Upper lobe of left lung (tissue), 6 donors: ENCODE measurements at places on chromosomes 6 and 20. TPM values are rescaled to one million over a fixed set of nuclear protein-coding genes. Genes with fewer than 3 reads are reported as not detected.

The ADGRB3 gene
- total RNA-seq, result 7.3 TPM

The MCM3 gene
- total RNA-seq, result 20.4 TPM

The RAET1L gene
- total RNA-seq, result not detected

The RAB23 gene
- 9.8 TPM for total RNA-seq

The DEF6 gene
- total RNA-seq, result 14.9 TPM

The KIAA0408 gene
- 35.0 TPM for total RNA-seq

The THBD gene
- total RNA-seq, result 146 TPM

The MAP7 gene
- 24.0 TPM for total RNA-seq

The MUCL3 gene
- 3.0 TPM for total RNA-seq

The EPB41L2 gene
- total RNA-seq, result 68.7 TPM

- H3K27me3 ChIP-seq, result no peaks in the 10 kb centered on the region
- no peaks in the 10 kb centered on the region for H3K4me1 ChIP-seq
- no peaks in the 10 kb centered on the region for H3K36me3 ChIP-seq
- no peak overlapping the region for H3K4me3 ChIP-seq
- no peak overlapping the region for H3K27ac ChIP-seq
These were observed 19.2 kb upstream of the SSR1 start for GRCh38 chr6:7332090-7332745.

- no peak overlapping the region for H3K4me3 ChIP-seq
- H3K4me1 ChIP-seq, result no peaks in the 10 kb centered on the region
These were observed 553.1 kb upstream of the MAN1A1 start for GRCh38 chr6:119902681-119903080.

- H3K27ac ChIP-seq, result no peak overlapping the region
- no peak for DNase-seq
- no peaks in the 10 kb centered on the region for H3K36me3 ChIP-seq
- no peaks in the 10 kb centered on the region for H3K27me3 ChIP-seq
These were observed 28.3 kb downstream of the ZNF292 start for GRCh38 chr6:87183687-87184086.

- H3K4me1 ChIP-seq, result no peaks in the 10 kb centered on the region
- H3K27me3 ChIP-seq, result no peaks in the 10 kb centered on the region
- no peak for DNase-seq
- H3K4me3 ChIP-seq, result no peak overlapping the region
- H3K36me3 ChIP-seq, result no peaks in the 10 kb centered on the region
- no peak overlapping the region for H3K27ac ChIP-seq
These were observed 37.6 kb upstream of the PTPRK start for GRCh38 chr6:128558021-128558420.

- no peak overlapping the region for H3K27ac ChIP-seq
- DNase-seq, result no peak
- H3K4me1 ChIP-seq, result no peaks in the 10 kb centered on the region
These were observed 70.5 kb upstream of the FYN start for GRCh38 chr6:111943726-111944125.

GRCh38 chr6:169858935-169859351 is 107.5 kb downstream of the ERMARD start:
- DNase-seq, result no peak
- no peak overlapping the region for H3K27ac ChIP-seq
- H3K36me3 ChIP-seq, result no peaks in the 10 kb centered on the region
- no peak overlapping the region for H3K4me3 ChIP-seq
- peaks cover 28% of the 10 kb centered on the region for H3K4me1 ChIP-seq

GRCh38 chr6:29764422-29765196 is 41.4 kb downstream of the HLA-F start:
- H3K4me3 ChIP-seq, result no peak overlapping the region
- no peaks in the 10 kb centered on the region for H3K4me1 ChIP-seq
- no peaks in the 10 kb centered on the region for H3K36me3 ChIP-seq
- no peak for DNase-seq

DNA sequence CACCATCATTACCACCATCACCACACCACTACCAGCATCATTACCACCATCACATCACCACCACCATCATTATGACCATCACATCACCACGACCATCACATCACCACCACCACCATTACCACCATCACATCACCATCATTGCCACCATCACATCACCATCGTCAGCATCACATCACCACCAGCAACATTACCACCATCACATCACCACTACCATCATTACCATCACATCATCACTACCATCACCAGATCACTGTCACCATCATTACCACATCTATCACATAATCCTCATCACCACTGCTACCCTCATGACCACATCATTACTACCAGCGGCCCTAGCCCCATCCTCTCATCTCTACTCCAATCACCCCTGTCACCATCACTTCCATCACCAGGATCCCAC is 3.5 kb upstream of the SLC22A7 start:
- H3K36me3 ChIP-seq, result no peaks in the 10 kb centered on the region
- no peak overlapping the region for H3K27ac ChIP-seq
- H3K4me1 ChIP-seq, result no peaks in the 10 kb centered on the region
- no peak overlapping the region for H3K4me3 ChIP-seq
- no peaks in the 10 kb centered on the region for H3K27me3 ChIP-seq
- no peak for DNase-seq

DNA sequence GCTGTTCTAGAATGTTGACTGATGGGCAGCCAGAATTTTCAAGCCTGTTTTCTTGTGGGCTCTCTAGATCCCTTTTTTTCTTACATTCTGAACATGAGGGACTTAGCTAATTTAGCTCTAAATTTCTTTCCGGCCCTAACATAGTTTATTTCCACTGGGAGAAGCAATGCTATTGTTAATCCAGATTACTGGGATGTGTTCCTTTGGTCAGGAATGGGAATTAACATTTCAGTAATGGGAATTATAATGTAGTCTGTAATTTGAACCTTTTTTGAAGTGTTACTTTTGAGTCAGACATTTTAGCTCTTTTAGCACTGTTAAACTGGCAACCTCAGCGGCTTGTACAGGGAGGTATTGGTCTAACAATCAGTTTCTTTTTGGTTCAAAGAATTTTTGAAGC is 7.5 kb downstream of the ZFAND3 start:
- peaks cover 85% of the 10 kb centered on the region for H3K4me1 ChIP-seq
- DNase-seq, result no peak
- no peaks in the 10 kb centered on the region for H3K36me3 ChIP-seq

DNA sequence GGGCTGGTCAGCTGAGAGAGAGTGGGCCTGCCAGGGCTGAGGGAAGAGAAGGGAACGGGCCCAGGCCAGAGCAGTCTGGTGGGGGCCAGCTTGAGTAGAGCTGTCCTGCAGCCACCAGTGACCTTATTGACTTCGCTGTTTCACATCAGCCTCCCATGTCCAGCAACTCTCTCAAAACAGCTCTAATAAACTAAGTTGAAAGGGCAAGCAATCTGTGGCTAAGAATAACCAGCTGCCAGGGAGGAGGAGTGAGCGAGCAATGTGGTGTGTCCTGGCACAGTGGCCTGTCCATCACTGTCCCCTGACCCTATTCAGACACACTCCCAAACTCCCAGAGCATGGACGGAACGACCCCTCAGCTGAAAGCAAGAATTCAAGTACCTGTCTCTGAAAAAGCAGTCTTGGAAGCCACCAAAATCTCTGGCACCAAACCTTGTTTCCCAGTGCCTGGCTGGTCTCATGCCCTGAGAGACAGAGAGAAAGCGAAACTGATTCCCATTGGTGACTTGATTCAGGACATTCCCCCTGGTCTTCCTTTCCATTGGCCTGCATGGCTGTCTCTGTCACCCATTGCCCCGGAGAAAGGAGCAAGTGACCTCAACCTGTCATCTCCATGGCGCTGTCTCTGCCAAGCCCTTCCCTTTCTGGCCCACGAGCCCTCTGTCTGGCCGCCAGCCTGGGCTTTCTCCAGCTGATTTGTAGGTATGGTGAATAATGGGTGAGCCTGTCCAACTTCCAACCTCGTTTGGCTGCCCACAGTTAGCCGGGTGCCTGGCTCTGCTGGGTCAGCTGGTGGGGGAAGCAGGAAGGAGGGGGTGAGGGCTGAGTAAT is at the start of gene DDO:
DDO (minus strand) TSS at position 490 of the 831 bp plus-strand sequence. CDS start 2,113 bp downstream, outside the sequence.
- no peaks in the 10 kb centered on the region for H3K27me3 ChIP-seq
- H3K36me3 ChIP-seq, result no peaks in the 10 kb centered on the region
- peak; percentile 70 for DNase-seq
- peak within 1 kb of the TSS; percentile 85 for H3K27ac ChIP-seq
- H3K4me1 ChIP-seq, result peaks cover 7% of the 10 kb centered on the region

DNA sequence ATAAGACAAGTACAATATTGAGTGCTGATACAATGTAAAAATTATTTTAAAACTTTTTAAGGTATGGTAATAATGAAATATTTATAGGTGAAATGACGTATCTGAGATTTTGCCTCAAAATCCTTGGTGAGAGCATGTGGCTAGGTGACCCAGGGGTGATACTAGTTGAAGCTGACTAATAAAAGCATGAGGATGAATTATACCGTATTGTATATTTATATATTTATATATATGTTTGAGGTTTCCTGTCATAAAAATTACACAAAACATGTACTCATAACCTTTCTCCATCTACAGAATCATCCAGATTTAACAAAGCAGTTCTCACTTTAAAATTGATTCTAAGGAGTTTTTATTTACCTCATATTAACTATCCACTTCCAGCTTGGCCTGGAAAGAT is 358.1 kb downstream of the CDKAL1 start:
- no peak overlapping the region for H3K4me3 ChIP-seq
- no peaks in the 10 kb centered on the region for H3K4me1 ChIP-seq
- no peaks in the 10 kb centered on the region for H3K36me3 ChIP-seq
- H3K27me3 ChIP-seq, result no peaks in the 10 kb centered on the region
- DNase-seq, result no peak

GRCh38 chr20:10558635-10559187 is 115.1 kb downstream of the JAG1 start:
- no peak overlapping the region for H3K4me3 ChIP-seq

- no peaks in the 10 kb centered on the region for H3K27me3 ChIP-seq
- H3K27ac ChIP-seq, result no peak overlapping the region
- DNase-seq, result no peak
- H3K4me3 ChIP-seq, result no peak overlapping the region
- no peaks in the 10 kb centered on the region for H3K36me3 ChIP-seq
- no peaks in the 10 kb centered on the region for H3K4me1 ChIP-seq
These were observed 43.3 kb downstream of the SCP2D1 start for GRCh38 chr20:18856873-18857272.

DNA sequence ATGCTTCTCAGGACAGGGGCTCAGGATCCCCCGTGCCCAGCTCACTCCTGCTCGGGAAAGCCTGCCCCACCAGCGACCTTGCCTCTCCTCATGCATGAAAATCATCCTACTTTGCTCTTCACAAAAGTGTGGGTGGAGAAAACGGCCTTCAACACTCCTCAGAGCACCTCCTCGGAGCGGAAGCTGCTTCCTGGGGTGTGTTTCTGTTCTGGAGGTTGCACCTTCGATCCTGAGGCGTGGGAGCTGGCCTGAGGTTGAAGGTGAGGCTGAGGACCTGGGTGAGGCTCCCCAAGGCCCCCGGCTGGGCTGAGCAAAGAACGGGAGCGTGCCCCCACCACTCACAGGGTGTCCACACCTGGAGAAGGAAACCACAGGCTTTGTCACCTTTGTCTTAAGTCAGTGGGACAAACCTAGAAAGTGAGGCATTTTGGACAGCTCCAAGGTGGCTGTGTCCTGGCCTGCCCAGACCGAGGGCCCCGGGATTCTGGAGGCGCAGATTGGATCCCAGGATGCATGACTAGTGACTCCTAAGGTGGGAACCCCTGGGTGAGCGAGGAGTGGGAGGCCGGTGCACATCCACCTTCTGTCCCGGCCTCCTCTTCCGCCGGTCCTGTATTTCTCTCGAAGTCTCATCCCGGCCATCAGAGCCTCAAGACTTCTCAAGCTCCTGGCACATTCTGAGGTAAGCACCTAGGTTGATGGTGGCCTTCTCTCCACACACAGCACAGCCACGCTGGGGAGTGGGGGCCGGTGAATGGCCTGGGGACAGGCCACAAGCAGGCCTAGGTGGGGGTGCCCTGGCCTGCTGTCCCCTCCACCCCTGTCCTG is 104.7 kb downstream of the TMEM242 start:
- H3K4me1 ChIP-seq, result peaks cover 2% of the 10 kb centered on the region
- no peak overlapping the region for H3K27ac ChIP-seq
- DNase-seq, result no peak
- H3K27me3 ChIP-seq, result no peaks in the 10 kb centered on the region
- no peak overlapping the region for H3K4me3 ChIP-seq

DNA sequence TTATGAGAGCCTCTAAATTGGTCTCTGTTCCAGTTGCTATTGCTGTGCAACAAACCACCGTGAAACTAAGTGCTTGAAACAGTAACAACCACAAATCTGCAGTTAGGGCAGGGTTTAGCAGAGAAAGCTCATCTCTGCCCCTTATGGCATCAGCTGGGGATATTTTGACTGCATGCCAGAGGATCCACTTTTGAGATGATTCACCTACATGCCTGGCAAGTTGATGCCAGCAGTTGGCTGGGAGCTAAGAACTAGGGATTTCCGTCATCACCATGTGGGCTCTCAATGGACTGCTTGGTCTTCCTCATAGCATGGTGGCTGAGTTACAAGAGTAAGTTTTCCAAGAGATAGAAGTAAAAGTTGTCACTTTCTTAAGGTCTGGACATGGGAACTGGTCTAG is 35.1 kb downstream of the PLCB4 start:
- no peak overlapping the region for H3K4me3 ChIP-seq
- no peaks in the 10 kb centered on the region for H3K27me3 ChIP-seq
- H3K4me1 ChIP-seq, result no peaks in the 10 kb centered on the region
- no peak overlapping the region for H3K27ac ChIP-seq
- no peaks in the 10 kb centered on the region for H3K36me3 ChIP-seq

GRCh38 chr6:116166369-116166768 is 40.4 kb upstream of the COL10A1 start:
- no peaks in the 10 kb centered on the region for H3K4me1 ChIP-seq
- no peak overlapping the region for H3K27ac ChIP-seq
- H3K4me3 ChIP-seq, result no peak overlapping the region
- H3K27me3 ChIP-seq, result no peaks in the 10 kb centered on the region
- no peak for DNase-seq
- no peaks in the 10 kb centered on the region for H3K36me3 ChIP-seq

DNA sequence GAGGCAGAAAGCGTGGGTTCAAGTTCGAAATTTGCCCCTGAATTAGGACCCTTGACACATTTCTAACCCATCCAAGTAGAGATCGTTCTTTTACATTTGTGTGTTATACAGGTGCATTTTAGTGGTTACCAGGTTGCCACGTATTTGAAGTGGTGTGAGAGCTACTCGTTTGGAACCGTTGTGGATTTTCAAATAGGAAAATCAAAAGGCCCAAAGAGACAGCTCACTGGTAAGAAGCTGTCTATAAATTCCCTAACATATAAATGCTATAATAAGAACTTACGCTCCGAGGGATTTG is 1.6 kb upstream of the REV3L start:
- peaks cover 20% of the 10 kb centered on the region for H3K4me1 ChIP-seq
- H3K27ac ChIP-seq, result peak overlapping the region; percentile 99
- peak overlapping the region; percentile 68 for H3K4me3 ChIP-seq
- no peaks in the 10 kb centered on the region for H3K27me3 ChIP-seq

DNA sequence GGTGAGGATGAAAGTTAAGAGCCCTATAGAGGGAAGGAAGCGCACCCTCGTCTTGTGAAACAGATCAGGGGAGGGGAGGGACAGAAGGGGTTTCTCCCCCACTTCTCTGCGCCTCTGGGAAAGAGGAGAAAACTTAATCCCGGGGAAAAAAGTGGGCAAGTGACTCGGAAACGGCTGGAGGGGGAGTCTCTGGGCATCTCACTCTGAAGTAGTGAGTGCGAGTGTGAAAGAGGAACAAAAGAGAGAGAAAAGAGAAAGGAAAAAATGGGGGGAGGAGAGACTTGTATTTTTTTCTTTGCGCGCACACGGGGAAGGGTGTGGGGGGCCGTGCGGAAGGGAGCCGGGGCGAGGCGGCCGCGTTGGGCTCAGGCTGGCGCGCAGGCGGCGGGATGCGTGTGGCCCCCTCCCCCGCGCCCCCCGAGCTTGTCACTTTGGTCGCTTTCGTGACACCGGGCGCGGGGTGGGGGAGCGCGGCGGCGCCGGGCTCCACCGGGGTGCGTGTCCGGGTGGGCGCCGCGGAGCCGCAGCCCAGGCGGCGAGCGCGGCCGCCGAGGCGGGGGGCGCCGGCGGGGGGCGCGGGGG is 454 bp downstream of the L3MBTL3 start:
- H3K4me3 ChIP-seq, result peak overlapping the region; percentile 94
- H3K36me3 ChIP-seq, result no peaks in the 10 kb centered on the region
- peak overlapping the region; percentile 63 for H3K27ac ChIP-seq
- no peaks in the 10 kb centered on the region for H3K27me3 ChIP-seq
- H3K4me1 ChIP-seq, result peaks cover 3% of the 10 kb centered on the region
- no peak for DNase-seq
